ENCODE measurements at places on chromosomes 5 and 9.

GRCh38 chr9:127723444-127723843, 7.6 kb downstream of the TTC16 start:
- ATAC-seq, result peak; percentile 15

GRCh38 chr5:111857623-111858022, 100.6 kb upstream of the NREP start:
- no peak for ATAC-seq

GRCh38 chr5:180006141-180006540, 65.4 kb downstream of the RNF130 start:
- ATAC-seq, result no peak

- ATAC-seq, result peak; percentile 54
These were observed 329 bp downstream of the SYK start for GRCh38 chr9:90801973-90802322.

GRCh38 chr9:2853517-2853916, 9.6 kb upstream of the PUM3 start:
- ATAC-seq, result peak; percentile 35

DNA sequence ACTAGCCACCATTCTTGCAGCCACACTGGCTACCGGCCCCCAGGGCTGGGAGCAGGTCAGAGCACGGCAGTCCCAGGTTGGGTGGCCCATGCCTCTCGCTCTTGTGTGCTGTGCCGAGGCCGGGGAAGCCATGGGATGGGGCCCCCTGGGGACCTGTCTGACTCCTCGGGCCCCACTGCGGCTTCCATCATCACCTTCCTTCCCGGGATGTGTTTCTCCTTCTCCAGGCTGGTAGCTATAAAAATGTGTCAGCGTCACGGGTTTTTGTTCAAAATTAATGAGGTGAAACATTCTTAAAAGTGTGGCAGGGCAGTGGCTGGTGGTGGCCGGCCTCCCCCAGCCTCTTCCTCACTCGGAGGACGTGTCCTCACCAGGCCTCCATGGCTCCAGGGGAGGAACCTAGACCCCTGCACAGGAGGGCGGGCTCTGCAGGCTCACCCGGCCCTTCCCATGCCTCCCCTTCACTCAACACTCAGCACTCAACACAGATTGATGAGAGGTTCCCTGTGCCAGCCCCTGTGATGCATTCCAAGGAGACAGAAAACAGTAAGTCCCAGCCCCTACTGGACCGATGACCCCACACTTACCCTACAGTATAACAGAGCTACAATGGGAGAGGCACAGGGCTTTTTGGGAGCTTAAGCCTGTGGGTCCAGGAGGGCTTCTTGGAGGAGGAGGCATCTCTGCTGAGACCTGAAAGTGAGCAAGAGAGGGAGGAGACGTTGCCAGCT, 43.2 kb downstream of the PTGES start:
- no peak for ATAC-seq

- ATAC-seq, result no peak
These were observed 14.2 kb downstream of the NANS start for GRCh38 chr9:98070704-98071103.

- ATAC-seq, result peak; percentile 65
These were observed 108.5 kb downstream of the DOCK2 start for GRCh38 chr5:169745441-169746146.
